Fibroblast of gingiva (primary cell): ENCODE measurements at places on chromosomes 7 and 10.

- no peak for DNase-seq
Measured at GRCh38 chr10:23081891-23082290, 13.5 kb upstream of the MSRB2 start.

DNA sequence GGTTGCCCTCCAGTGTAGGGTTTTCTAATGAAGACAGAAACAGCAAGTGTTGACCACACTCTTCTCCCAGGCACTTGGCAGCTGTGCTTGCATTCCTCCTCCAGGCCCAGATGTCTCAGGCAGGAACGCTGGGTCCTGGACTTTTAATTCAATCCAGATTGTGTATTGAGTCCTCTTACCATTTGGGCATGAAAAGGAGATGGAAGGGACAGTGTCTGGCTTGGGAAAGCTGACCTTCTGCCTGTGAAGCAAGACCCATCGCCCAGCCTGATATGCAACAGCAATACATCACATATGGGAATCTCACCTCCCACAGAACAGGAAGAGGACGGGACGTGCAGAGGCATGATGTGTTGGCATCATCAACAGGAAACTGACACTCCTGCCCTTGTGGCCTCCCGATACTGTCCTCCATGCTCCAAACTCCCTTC, 174.4 kb upstream of the LYZL2 start:
- peak; percentile 100 for DNase-seq

DNA sequence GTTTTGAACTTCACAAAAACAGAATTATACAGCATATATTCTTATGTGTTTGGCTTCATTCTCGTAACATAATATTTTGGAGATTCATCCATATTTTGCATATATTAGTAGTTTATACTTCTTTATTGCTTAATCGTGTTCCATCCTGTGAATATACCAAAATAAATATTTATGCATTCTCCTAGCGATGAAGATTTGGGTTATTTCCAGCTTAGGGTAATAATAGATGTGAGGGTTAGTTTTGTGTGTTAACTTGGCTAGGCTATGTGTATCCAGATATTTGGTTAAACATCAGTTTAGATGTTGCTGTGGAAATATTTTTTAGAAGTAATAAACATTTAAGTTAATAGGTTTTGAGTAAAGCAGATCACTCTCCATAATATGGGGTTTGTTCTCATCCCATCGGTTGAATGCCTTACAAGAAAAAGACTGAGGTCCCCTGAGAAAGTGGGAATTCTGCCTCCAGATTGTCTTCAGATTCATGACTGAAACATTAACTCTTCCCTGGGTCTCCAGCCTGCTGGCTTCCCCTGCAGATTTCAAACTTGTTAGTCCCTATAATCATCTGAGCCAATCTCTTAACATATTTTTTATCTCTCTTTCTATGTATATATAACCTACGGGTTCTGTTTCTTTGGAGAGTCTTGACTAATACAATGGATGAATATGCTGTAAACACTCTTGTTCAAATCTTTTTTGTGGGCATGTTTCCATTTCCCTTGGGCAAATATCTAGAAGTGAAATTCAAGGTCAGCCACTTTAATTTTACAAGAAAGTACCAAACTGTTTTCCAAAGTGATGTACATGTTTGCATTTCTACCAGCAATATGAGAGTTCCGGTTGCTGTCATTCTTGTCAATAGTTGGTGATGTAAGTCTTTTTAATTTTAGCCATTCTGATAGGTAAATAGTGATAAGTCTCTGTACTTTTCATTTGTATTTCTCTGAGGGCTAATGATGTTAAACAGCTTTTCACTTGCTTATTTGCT, 48.7 kb downstream of the PDK4 start:
- DNase-seq, result peak; percentile 72

DNA sequence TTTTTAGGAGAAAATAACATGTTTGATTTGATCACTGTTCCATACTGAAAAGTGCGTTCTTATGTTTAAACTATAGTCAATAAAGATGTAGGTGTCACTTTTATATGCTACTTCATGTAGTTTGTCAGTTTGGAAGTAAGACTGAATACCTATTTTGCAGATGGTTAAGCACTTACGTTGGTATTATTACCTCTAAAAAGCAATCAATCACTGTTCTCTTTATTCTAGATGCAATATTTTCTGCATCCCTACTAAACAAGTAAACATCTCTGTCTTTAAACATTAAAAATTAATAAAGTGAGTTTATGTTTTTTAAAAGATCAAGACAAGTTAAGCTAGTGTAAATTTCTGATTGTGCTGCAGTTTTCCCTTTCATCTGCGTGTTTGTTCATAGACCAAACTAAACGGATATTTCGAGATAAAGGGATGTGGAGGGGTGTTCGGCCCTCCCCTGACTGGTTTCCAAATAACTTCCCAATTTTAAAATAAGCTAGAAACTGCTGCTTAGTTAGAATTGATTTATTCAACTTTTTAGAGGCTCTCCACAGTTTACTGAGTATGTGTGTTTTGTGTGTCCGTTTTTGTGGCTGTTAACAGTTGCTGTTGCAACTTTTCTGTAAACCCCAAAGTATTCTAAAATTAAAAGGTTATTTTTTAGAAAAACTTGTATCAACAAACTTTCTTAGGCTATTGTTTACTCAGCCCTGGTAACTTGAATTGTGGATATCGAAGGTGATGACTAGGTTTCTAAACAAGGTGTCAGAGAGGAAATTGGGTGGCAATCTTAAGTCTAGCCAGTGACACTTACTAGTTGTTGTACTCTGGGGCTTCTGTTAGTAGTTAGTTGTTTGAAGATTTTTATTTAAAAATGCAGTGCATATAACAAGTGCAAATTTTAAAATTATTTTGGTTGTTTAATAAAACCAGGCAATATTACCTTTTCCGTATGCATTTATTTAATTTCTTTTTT, 974 bp downstream of the KIF11 start:
- no peak for DNase-seq

- no peak for DNase-seq
Measured at GRCh38 chr7:135121868-135122267, 26.0 kb upstream of the TMEM140 start.

- DNase-seq, result no peak
Measured at GRCh38 chr7:2171855-2172254, 60.9 kb downstream of the MAD1L1 start.

DNA sequence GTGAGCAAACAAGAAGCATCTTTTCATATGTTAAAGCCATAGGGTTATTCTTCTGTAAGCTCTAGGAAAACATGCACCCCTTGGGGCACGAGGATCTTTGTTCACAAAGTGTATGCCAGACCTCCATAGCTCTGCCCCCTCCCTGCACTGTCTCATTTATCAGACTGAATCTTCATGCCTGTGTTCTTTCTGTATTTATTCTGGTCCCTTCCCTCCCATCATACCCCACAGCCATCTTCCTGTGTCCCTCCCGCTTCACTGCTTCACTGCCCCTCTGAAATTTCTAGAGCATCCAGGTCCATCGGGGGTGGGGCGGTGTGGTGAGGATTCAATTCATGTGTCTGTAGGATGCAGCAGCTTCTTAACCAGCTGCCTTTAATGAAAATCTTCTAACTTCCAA, 7.5 kb downstream of the EPHB6 start:
- DNase-seq, result no peak

GRCh38 chr10:58645416-58646146, 132.9 kb downstream of the BICC1 start:
- DNase-seq, result peak; percentile 49

DNA sequence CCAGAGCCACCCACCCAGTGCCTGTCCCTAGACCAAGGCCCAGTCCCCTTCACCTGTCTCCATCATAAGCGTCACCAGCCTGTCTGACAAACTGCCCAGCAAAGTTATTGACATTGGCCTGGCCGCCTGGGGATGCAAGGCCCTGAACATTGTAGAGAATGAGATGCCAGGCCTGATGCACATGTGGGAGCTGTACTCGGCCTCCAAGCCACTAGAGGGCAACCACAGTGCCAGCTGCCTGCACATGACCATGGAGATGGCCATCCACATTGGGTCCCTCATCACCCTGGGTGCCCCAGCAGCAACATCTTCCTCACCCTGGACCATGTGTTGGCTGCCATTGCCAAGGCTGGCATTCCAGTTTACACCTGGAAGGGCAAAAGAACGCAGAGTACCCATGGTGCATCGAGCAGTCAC, 63.7 kb upstream of the ANTXRL start:
- DNase-seq, result no peak
